ENCODE measurements at places on chromosomes 4 and X.

- no peak for DNase-seq
Observed at GRCh38 chr4:20298986-20299385, 47.3 kb downstream of the SLIT2 start.

DNA sequence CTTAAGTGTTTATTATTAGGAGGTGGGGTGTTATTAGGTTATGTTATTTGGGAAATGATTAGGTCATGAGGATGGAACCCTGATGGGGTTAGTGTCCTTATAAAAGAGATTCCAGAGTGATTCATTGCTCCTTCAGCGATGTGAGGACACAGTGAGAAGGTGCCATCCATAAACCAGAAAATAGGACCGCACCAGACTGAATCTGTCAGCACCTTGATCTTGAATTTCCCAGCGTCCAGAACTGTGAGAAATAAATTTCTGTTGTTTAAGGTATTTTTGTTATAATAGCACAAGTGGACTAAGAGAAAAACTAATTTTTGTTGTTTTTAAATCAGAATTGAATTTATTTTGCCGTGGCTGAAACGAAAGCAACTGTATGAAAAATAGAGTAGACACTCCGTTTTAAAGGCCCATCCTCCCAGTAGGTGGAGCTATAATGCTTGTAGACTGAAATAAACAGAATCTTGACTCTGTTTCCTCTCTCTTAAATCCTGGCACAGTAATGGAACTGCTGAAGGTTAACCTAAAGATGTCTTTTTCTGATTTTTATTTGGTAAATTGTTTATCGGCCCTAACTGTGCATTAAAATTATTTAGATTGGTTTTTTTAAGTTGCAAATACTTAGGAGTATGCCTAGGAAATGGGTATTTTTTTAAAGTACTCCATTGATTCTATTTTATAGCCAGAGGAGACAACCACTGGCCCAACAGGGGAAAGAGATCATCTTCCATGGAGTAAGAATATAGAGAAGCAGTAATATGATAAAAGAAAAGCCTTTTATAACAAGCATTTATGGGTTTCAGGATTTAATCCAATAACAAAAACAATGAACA, 133.2 kb upstream of the ADAMTS3 start:
- peak; percentile 32 for DNase-seq

- DNase-seq, result peak; percentile 49
Observed at GRCh38 chr4:2042204-2042946, 16.8 kb upstream of the NAT8L start.

DNA sequence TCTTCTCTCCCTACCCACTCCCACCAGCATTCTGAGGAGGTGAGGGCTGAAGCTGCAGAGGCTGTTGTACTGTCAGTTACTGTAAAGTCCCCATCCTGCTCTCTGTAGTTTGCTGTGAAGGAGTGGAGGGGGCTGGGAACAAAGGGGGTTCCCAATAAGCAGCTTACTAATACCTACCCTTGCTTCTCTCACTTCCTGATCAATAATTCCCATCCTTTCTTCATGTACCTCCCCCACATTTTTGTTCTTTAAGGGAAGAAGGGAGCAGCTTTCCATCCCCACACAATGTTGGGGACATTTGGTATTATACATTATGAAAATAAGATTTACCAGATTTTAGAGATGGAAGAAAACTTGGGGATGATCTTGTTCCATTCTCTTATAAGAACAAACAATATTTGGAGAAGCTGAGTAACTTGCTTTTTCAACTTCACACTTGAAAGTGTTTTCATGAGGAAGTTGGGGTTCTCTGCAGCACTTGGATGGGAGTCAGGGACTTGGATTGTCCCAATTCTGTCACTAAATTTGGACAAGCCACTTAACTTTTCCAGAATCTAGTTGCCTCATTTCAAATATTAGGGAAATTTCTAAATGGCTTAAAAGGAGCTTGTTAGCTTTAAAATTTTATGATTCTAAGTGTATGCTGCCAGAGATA, 5.4 kb downstream of the TBC1D1 start:
- no peak for DNase-seq

DNA sequence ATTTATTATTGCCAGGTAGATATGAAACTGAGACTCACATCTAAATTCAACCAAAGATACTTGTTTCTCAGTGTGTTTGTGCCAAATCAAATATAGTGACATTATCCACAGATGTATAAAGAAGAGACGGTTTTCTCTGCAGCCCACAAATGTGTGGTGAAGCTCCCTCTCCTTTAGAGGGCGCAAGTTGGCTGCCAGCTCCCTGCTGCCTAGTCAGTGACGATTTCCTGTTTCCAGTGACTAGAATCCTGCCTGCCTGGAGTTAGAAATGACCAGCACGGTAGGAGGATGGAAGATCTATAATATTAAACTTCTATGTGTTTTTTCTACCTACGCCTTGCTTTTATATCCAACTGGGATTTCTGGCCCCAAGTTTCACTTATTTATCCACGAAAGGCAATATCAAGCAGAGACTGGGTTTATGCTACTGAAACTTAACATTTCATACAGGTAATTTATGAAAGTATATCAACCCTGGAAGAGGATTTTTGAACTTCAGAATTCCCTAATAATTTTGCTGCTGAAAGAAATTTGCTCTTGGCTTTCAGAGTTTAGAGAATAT, 1793.7 kb upstream of the TENM3 start:
- peak; percentile 79 for DNase-seq

- no peak for DNase-seq
Observed at GRCh38 chr4:46975812-46976553, 17.4 kb downstream of the GABRA4 start.

DNA sequence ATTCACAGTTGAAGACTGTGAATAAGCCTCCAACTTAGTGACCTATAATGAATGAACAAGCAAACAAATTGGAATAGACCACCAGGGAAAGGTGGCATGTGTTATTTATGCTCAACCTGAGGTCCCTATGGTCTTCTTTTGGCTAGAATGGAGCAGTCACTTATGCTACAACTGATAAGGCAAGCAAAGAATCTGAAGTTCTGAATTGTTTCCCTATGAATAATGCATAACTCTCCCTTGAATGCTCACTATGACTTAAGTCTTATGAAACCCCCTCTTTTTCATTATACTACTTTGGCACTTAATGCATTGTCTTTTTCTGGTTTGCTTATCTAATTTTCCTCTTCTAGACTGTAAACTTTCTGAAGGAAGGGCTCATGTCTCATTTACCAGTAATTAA, 2.6 kb downstream of the GIMD1 start:
- DNase-seq, result no peak

DNA sequence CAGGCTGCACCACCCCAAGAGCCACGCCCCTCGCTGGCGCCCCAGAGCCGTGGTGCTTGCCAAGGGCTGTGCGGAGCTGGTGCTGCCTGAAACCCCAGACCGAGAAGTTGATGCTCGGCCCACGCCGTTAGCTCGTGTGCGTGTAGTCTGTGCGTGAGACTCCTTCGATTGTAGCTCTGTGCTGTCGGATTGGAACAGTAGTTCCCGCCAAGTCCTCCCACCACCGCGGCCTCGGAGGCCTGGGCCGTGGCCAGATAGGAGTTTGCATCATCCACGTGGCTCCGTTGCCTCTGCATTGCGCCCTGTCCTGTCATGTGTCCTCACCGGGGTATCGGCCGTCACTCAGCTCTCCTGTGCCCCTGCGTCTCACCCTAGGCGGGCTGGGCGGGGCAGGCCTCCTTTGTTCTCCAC, 24.2 kb downstream of the TNIP2 start:
- no peak for DNase-seq

DNA sequence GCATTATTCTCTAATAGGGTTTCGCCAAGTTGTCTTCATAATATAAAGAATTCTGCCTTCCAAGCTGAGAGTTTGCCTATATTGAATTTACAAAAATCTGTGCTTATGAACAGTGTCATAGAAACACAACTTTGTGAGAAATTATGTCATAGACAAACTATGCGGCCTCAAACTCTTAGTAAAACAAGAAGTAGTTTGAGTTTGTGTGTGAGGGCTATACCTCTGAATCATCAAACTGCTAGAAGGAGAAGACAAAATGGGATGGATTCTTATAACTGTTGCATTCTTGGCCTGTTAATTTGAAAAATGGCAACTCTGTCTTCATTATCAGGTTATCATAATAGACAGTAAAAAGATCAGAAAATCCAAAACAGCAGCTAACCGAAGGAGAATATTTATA, 46.1 kb upstream of the NAP1L5 start:
- DNase-seq, result no peak

Measured in HEK293T (cell line).